ENCODE measurements at places on chromosomes 3 and 15.

GRCh38 chr3:108599677-108600409 lies 10.3 kb downstream of the DZIP3 start:
- DNase-seq, result no peak

DNA sequence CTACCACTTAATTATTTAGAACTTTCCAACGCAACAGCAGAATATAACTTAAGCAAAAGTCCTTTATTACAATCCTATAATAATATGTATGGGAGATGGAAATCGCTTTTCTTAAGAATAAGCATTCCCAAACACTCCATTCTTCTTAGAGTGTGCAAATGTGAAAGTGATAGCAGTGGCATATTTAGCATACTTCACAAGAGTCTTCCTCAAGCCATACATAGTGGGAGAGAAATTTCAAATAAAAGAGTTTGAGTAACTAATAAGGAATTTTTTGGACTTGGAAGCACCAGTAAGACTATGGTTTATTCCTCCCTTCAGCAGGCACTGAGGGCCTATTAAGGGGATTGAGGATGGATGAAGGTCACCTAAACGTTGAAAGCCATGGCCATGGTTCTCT lies 22.1 kb upstream of the BNC1 start:
- DNase-seq, result no peak

- DNase-seq, result no peak
Observed at GRCh38 chr3:115062009-115062408, 85.1 kb downstream of the ZBTB20 start.

GRCh38 chr3:44557074-44557473 lies 2.1 kb downstream of the ZKSCAN7 start:
- DNase-seq, result no peak

GRCh38 chr3:38552364-38552763 lies 56.2 kb downstream of the EXOG start:
- DNase-seq, result no peak

GRCh38 chr3:59771768-59772181 lies 722.0 kb upstream of the CFAP20DC start:
- DNase-seq, result no peak

DNA sequence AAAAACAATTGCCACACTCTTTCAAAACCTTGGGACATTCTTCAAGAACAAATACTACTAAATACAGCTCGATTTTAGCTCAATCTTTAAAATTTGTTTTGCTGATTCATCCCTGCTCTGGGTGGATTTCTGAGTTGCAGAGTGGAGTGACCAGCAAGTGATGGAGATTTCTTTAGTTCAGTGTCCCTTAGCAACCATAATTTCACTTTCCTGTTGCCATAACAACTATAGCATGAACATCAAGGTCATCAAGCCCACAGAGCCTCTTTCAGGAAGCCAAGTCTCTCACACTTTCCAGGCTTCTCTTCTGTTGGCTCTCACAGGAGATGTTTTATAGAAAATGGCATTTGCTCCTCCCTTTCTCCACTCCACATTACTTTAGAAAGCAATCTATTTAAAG lies 597.2 kb upstream of the ADAMTS9 start:
- DNase-seq, result no peak

DNA sequence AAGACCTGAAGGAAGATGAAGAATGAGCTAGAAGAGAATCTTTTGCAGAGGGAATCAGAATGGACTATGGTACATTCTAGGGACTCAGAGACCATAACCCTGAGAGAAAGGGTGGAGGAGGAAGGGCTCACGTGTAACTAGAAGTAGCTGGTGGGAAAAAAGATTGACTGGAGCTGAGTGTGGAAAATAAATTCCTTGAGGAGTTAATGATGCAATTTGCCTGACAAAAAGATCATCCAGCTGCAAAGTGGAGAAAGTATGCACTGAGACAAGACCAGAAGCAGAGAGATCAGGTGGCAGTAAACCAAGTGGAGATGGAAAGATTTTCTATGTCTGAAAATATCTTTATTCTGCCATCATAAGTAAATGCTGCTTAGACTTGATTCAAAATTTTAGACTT lies 52.9 kb upstream of the TBL1XR1 start:
- no peak for DNase-seq

DNA sequence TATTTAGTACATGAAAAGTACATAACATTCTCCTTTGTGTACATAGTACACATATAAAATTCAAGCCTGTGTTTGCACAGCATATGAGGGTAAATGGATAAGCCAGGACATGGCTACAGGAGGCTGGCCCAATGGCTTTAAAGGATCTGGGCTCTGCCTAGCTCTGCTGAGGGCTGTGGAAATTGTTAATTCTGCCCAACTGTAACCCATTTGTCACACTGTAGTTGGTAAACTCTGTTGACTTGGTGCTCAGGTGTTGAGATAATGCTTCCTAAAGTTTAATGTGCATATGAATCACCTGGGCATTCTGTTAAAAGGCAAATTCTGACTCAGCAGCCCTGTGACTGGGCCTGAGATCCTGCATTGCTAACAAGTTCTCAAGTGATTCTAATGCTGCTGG lies 196.5 kb upstream of the ZPLD1 start:
- no peak for DNase-seq

Data from central memory CD4-positive, alpha-beta T cell (primary cell).